ENCODE measurements at places on chromosomes 2 and 18.
A peak's percentile ranks its signal among the peaks of the same experiment; 100 is the strongest.

GRCh38 chr2:120658770-120659158 is 76.9 kb upstream of the GLI2 start:
- DNase-seq = no peak

GRCh38 chr2:127740665-127741288 is 39.5 kb downstream of the SFT2D3 start:
- no peak for DNase-seq

- DNase-seq = no peak
These were observed 117.8 kb upstream of the NRP2 start for GRCh38 chr2:205564346-205565141.

GRCh38 chr2:240618776-240619175 is 6.5 kb upstream of the GPR35 start:
- no peak for DNase-seq

DNA sequence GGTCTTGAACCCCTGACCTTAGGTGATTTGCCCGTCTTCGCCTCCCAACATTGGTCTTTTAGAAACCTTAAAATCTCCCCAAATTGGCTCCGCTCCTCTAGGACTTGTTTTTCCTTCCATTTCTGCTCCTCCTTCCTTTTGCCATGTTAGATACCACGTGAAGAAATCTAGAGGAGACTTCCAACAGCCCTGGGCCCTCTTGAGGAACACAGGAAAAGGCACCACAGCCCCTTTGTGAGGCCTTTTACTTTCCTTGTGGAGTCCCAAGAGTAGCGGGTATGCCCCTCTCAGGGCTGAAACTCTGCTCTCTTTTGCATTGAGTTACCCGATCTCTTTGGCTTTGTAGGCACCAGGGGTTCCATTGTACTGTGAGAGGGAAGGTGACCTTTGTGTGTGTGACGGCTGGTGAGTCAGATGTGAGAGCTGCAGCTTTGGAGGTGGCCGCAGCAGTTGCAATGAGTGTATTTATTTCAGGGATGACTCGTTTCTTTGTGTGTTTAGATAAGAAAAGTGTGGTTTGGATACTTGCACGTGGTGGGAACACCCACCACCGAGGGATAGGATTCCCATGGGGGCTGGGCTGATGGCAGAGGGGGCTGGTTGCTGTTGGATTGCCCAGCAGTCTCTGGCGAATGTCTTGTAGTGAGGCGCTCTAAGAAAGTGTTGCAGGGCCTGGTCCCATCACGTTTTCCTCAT is 218.4 kb upstream of the HS6ST1 start:
- DNase-seq = peak; percentile 91

GRCh38 chr2:46367286-46367685 is 70.1 kb downstream of the EPAS1 start:
- DNase-seq = no peak

DNA sequence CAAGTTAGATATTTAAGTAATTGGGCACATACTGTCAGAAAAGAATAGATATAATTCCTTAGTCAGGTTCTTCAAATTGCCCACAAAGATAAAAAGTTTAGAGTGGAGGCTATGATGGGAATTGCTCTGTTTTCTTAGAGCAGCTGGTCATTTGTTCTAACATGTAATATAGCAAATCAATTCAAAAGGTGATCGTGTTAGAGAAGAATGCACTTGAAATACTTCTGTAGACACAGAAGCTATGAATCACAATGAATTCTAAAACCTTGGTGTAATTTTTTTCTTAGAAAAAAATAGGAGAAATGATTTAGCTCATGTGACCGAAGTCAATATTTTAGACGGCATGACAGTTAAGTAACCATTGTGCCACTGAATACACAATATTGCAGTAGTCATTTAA is 918.1 kb upstream of the LRATD1 start:
- DNase-seq = no peak

Measured in HFFc6 (cell line).